GM12892 (cell line): ENCODE measurements at places on chromosomes 12 and 14.
A peak's percentile ranks its signal among the peaks of the same experiment; 100 is the strongest.

DNA sequence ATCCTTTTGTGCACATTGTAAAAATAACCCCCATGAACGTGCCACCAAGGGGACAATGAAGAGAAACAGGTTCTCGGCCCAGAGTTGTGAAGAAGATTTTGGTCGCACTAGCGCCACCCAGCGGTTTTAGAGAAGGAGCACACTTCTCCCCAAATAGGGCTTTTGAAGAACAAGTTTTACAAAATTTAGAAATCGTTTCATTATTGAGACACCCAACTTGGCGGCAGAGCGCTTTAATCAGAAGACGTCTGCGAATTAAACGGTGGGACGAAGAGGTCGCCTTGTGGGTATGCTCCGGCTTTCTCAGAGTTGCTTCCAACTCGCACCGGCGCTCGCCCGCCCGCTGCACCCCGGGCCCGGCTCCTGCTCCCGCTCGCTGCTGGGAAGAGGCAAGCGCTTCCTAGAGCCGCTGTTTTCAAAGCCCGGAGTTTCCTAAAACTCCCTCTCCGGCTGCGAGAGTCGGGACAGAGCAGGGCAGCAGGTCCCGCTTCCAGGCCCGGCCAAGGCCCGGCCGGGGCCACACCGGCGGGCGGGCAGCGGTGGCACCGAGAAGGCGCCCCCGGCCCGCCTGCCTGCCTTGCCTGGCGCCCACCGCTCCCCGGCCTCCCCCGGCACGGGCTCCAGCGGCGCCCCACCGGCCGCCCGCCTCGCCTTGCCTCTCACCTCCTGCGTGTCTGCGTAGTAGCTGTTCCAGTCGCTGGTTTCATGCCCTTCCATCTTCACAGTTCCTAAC, 645 bp downstream of the FOXA1 start:
- no peak for DNase-seq

DNA sequence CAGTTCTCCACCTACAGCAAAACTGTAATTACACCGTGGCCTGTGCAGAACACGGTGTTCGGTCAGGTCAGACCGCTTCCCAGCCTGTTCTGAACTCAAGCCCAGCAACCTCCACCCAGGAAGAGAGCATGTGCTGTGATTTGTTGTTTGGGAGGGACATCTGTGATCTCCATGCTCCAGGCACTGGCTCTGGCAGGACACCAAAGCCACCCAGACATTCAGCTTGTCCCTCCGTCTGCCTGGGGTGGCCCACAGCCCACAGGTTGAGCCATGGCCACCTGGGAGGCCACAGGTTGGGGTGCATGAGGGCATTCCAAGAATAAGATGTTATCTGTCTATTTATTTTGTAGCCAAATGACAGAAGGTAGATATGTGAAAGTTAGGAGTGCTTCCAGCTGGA, 1091.1 kb downstream of the VRK1 start:
- no peak for DNase-seq

DNA sequence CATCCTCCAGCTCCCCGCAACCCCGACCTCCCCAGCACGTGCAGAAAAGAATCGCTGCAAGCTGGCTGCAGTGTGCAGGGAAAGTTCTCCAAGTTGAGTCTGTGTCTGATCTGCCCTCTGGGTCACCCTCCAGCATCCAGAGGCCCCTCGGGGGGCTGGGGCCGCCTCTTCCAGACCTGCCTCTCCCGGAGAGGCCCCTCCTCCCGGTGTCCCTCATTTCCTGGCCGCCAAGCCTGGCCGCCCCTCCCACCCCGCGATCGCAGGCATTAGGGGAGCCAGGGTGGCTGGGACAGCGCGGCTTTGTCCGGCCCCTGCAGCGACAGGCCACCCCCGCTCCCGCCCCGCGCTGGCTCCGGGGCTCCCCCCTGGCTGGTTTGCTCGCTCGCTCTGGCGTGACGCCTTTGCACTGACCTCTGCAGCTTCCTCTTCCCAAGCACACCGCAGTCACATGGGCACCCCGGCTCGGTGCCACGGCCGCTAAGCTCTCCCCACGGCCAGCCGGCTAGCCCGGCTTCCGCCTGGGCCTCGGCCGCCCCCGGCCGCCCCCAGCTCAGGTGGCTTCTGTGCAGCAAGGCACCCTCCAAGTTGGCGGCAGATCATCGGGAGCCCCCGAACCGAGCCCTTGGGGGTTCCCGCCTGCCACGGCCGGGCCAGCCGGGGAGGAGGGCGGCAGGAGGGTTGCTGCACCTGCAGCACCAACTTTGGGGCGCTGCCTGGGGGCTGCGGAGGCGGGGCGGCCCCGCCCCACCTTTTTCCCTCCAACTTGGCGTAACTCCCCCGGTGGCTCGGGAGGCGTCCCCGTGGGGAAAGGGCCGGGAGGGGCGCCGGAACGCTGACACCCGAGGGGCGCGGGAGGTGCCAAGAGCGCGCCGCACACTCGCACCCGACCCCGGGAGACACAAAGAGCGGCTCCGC, 43.7 kb downstream of the KDM2B start:
- DNase-seq: peak; percentile 84

GRCh38 chr14:71460091-71460490, 472.1 kb upstream of the RGS6 start:
- no peak for DNase-seq

GRCh38 chr14:100532906-100533655, 54.1 kb downstream of the BEGAIN start:
- DNase-seq: no peak

- DNase-seq: no peak
Observed at GRCh38 chr12:94874518-94875302, 128.8 kb downstream of the NDUFA12 start.

GRCh38 chr14:25118671-25119070, 68.7 kb upstream of the STXBP6 start:
- no peak for DNase-seq

- no peak for DNase-seq
Observed at GRCh38 chr14:94761997-94762377, 7.9 kb downstream of the GSC start.

GRCh38 chr12:93679308-93679925, 2.2 kb downstream of the CRADD start:
- no peak for DNase-seq
